Right renal pelvis (tissue), 4 donors: ENCODE measurements at places on chromosomes 16 and 17. TPM values are rescaled to one million over a fixed set of nuclear protein-coding genes. Genes with fewer than 3 reads are reported as not detected.

CYBA gene
- polyA plus RNA-seq = 104 TPM

MPP2 gene
- 5.7 TPM for polyA plus RNA-seq

MT1F gene
- polyA plus RNA-seq = 40.3 TPM

JUP gene
- 246 TPM for polyA plus RNA-seq

ADAD2 gene
- not detected for polyA plus RNA-seq

PKMYT1 gene
- 10.4 TPM for polyA plus RNA-seq

CCL14 gene
- polyA plus RNA-seq = 27.2 TPM

TADA2A gene
- polyA plus RNA-seq = 14.2 TPM

HCRT gene
- not detected for polyA plus RNA-seq

LRRC46 gene
- polyA plus RNA-seq = 2.4 TPM

HS3ST2 gene
- polyA plus RNA-seq = 0.31 TPM

ZG16 gene
- polyA plus RNA-seq = 0.01 TPM

DNA sequence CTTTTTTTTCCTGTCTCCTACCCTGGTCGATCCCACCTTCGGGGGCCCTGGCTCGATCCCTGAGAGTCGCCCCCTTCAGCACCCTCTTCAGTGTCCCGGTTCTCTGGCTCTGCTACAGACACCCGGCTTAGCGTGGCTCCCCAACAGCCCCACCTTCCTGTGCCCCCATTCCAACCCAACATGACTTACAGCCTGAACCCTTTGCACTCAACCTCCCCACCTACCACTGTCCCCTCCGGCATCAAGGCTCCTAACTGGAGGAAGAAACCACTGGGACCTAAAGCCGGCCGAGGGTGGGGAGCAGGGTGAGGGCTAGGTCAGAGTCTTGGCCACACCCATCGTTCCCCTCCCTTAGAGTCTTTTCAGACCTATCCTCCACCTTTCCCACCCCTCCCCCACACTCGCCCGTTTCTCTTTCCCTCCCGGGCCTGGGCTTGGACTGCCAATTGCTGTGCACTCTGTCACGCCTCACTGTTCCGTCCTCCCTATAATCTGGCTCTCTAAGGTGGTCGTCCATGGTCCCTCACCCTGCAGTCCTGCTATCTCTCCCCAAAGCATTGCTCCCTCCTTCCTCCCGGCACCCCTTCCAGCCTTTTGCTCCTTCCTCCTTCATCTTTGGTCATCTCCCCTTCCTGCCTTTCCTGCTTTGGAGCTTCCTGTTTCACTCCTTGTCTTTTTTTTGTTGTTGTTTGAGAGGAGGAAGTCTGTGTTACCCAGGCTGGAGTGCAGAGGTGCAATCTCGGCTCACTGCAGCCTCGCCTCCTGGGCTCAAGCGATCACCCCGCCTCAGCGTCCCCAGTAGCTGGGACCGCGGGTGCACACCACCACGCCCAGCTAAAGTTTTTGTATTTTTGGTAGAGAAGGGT lies 890 bp upstream of the CLDN7 start:
- DNase-seq = peak; percentile 41

- no peak for DNase-seq
Measured at GRCh38 chr16:68770671-68771070, 33.6 kb downstream of the CDH1 start.

- no peak for DNase-seq
Measured at GRCh38 chr17:73371836-73372235, 60.0 kb upstream of the CDC42EP4 start.

- DNase-seq = no peak
Measured at GRCh38 chr17:80839026-80839345, 152.7 kb upstream of the CHMP6 start.

DNA sequence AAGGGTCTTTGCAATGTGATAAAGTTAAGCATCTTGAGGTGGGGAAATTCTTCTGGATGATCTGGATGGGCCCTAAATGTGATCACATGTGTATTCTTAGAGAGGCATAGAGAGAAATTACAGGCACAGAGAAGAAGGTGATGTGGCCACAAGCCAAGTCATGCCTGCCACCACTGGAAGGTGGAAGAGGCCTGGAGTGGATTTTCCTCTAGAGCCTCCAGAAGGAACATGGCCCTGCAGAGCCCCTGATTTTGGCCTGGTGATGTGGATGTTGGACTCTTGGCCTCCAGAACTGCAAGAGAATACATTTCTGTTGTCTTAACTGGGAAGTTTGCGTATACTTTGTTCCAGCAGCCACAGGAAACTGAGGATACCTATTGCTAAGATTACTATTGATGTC lies 156.9 kb upstream of the CACNG5 start:
- no peak for DNase-seq

- DNase-seq = no peak
Measured at GRCh38 chr16:50308237-50308965, 42.0 kb downstream of the ADCY7 start.

DNA sequence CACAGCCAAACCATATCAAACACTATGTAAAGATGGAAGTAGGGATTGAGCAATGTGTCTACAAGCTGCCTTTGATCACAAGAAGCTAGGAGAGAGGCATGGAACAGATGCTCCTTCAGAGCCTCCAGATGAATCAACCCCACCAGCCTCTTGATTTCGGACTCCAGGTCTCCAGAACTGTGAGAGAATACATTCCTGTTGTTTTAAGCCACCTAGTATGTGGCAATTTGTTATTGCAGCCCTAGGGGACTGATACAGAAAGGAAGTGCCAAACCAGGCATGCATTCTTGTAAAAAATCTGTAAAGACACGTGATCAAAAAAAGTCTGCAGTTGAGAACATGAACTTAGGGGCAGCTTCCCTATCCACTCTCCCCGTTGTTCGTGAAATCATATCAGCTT lies 91.1 kb downstream of the C17orf67 start:
- DNase-seq = no peak

DNA sequence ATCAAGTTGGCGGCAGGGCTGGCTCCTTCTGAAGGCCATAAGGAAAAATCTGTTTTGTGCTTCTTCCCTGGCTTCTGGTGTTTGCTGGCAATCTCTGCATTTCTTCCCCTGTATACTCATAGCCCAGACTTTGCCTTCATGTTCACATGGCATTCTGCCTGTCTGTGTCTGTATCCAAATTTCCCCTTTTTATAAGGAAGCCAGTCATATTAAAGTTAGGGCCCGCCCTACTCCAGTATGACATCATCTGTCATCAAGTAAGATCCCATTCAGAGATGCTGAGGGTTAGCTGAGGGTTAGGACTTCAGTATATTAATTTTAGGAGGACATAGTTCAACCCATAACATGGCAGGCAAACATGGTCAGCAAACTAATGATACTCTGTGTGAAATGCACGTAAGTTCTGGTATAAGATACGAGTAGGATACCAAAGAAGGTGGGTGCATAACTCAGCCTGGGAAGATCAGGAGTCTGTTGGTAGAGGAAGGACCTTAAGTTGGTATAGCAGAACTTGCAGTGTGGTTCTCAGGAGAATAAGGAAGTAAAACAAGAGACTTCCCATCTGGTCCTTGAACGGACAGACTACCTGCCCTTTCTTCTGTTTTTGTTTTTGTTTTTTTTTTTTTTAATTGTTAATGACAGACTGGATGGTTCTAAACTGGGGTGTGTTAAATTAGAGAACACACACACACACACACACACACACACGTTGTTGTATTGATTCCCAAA lies 13.9 kb downstream of the MAP2K6 start:
- DNase-seq = no peak

DNA sequence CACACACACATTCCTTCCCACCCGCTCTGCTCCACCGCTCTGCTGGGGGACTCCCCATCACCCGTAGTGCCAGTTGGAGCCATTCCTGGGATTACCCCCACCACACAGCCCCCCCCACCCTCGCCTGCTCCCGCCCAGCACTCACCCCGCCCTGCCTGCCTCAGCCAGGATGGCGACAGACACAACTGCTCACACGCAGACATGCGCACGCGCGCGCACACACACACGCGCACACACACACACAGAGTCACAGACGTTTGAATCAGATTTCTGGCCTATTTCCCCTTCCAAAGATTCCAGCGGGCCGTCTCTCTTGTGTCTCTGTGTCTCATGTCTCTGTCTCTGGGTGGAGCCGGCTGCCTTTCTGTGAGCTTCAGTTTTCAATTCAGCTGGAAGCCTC lies 4.4 kb downstream of the CACNA1G start:
- no peak for DNase-seq

DNA sequence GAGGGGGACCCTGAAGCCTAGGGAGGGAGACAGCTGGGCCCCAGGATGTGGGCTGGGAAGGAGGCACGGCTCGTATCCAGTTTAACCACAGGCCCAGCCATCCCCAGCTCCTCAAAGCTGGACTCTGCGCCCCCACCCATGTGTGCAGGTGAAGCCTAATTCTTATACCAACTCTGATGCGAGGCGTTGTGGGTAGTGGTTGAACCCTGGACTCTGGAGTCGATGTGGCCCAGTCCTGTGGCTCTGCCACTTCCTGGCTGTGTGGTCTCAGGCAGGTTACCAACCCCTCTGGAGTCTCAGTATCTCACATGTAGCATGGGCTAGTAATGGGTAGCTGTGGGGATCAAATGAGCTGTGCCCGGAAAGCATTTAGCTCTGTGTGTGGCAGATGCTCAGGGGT lies 60.4 kb upstream of the TOB1 start:
- DNase-seq = no peak

DNA sequence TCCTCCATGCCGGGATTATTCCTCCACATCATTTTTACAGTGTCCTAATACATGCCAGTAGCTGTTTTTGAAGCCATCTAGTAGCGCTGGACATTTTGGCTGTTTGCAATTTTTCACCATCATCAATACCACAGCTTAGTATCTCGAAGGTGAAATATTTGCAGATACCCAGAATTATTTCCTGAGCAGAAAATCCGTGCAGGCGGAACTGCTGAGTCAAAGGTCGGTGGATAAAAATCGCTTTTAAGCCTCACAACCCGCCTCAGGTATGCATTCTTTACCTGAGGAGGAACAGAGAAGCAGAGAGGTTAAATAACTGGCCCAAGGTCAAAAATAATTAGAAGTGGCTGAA lies 584 bp upstream of the TNRC6A start:
- DNase-seq = no peak

- no peak for DNase-seq
Measured at GRCh38 chr17:4518901-4519300, 20.2 kb downstream of the SPNS2 start.

- DNase-seq = no peak
Measured at GRCh38 chr17:39787041-39787440, 49.3 kb downstream of the GRB7 start.

GRCh38 chr17:55340176-55340575 lies 75.4 kb downstream of the HLF start:
- DNase-seq = no peak

GRCh38 chr16:27313422-27314160 lies at the start of gene IL4R:
Gene IL4R (plus strand): TSS chr16:27313974. CDS start chr16:27340204, 26,230 bp downstream.
- DNase-seq = no peak

GRCh38 chr17:74006371-74006770 lies 197.1 kb upstream of the RPL38 start:
- no peak for DNase-seq

DNA sequence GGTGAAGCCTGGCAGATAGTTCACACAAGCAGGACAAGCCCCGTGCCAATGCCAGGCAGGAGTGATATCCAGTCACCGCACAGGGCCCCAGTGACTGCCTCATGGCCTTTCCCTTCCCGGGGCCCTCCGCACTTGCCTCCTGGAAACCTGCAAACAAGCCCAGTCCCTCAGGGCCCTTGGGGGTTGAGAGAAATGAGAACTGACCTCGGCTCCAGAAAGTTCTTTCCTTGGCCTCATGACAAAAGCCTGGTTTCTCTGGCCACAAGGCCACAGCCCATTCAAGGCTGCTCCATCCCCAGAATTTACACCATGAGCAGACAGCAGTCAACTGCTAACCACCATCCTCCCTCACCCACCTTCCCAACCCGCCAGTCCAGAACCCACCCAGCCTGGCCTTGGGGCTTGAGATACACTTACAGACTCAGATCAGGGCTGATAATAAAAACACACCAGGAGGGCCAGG lies 77.6 kb downstream of the CCDC182 start:
- no peak for DNase-seq

DNA sequence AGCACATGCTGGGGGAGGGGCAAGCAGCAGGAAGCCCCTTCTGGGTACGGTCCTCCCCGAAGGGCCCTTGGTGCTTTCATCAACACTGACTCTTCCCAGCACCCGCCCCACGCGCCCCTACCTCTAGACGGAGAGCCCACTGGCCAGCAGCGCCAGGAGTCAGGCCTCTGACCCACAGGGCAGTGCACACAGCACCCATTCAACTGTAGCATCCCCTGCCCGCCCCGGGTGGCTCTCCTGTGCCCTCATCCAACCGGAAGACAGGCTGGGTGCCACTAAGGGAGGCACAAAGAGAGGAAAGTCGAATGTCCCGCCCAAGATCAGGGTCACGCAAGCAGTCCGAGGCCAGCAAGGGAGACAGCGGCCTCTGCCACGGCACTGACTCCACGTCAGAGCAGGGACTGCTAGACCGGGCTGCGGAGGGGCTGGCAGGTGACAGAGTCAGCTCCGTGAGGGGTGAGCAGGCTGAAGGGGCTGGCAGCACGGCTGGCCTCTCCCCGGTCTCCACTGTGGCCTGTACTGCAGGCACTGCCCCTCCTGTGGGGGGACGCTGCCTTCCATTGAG lies 9.8 kb downstream of the MSRB1 start:
- no peak for DNase-seq

GRCh38 chr17:43316522-43317142 lies 82.2 kb upstream of the ARL4D start:
- no peak for DNase-seq

DNA sequence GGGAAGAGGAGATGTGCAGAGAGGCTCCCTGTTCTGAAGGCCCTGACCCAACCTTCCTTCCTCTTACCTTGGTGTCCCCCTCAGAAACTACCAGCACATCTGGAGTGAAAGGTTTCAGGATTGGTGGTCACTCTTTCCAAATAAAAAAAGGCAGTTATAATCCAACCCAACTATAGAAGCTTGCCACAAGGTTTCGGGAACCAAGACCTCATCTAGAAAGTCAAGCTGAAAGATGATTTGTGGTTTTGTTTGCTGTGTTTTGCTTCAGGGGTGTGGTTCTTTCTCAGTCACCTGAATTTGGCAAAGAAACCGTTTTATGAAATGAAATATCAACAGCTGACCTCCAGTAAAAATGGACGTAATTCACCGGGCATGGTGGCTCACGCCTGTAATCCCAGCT lies 19.3 kb downstream of the SHMT1 start:
- no peak for DNase-seq

GRCh38 chr17:57114085-57114673 lies 29.1 kb downstream of the AKAP1 start:
- DNase-seq = no peak
